Stimulated activated CD8-positive, alpha-beta memory T cell treated with anti-CD3 and anti-CD28 coated beads, Interleukin-4, amount 100 ng/mL, for 1 hour (primary cell): ENCODE measurements at places on chromosomes 6 and 20.
A peak's percentile ranks its signal among the peaks of the same experiment; 100 is the strongest.

DNA sequence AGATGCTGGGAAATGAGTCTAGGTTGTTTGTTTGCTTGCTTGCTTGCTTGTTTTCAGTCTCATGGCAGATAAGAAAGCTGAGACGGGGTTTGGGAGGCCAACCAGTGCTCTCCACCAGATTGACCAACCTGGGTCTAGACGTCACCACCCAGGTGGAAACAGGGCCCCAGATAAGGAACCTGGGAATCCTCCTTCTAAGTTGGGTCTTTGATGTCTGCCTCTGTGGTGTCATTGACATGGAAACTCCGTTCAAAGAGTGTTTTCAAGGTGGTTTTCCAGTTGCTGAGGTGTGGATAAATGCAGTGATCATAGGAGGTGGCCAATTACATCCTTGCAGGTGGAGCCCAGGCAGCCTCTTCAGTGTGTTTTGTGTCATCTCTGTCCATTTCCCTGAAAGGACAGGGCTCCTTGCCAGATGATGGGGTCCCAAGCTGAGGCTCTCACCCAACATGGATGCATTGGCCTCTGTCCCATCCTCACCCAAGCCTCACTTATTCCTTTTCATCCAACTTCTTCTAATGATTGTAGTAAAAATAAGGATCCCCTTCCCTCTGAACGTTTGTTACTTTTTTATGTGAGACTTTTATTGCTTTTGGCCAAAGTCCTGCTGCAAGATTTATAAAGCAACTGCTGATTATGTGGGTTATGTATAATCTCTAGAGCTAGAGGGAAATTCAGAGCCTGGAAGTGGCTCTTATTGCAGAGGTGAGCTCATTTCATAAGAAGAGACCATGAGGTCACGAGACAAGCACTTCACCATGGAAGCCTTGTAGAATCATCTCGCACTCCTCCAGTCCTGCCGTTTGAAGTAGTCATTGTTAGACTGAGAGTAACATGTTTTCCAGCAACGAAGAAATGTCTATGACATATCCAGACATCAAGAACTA lies 32.0 kb upstream of the SYNDIG1 start:
- DNase-seq, result no peak

DNA sequence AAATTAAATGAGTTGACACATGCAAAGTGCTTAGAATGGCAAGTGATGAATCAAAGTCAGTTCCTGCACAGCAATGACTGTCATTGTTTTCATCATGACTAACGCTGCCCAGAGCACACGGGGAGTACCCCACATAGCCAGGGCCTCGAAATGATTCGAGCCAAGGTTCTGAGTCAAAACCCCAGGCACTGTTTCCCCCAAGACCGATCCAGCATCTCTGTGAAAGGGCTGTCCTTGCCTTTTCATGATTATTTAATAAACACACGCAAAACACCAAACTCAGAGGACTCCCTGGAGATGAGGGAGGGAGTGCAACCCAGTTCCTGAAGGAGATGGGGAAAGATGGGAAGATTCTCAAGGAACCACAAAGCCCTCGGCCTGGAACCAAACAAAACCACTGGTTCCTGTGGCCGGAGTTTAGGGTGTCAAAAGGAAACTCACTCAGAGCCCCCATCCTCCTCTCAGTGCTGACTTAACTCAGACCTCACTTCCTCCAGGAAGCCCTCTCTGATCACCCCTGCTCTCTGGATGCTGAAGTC lies 3.8 kb downstream of the PREX1 start:
- DNase-seq, result no peak

DNA sequence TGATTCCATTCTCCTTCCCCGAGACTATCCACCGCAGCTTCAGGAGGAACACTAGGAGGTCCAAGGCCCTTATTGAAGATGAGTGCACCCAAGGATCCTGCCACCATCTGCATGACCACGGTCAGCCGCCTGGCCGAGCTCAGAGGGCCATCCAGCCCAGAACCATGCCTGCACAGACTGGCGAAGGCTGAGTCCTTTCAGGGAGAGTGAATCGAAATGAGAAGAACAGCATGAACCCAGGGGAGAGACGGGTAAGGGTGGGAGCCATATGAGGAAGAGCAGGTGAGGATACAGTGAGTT lies 26.3 kb downstream of the SERPINB6 start:
- no peak for DNase-seq

DNA sequence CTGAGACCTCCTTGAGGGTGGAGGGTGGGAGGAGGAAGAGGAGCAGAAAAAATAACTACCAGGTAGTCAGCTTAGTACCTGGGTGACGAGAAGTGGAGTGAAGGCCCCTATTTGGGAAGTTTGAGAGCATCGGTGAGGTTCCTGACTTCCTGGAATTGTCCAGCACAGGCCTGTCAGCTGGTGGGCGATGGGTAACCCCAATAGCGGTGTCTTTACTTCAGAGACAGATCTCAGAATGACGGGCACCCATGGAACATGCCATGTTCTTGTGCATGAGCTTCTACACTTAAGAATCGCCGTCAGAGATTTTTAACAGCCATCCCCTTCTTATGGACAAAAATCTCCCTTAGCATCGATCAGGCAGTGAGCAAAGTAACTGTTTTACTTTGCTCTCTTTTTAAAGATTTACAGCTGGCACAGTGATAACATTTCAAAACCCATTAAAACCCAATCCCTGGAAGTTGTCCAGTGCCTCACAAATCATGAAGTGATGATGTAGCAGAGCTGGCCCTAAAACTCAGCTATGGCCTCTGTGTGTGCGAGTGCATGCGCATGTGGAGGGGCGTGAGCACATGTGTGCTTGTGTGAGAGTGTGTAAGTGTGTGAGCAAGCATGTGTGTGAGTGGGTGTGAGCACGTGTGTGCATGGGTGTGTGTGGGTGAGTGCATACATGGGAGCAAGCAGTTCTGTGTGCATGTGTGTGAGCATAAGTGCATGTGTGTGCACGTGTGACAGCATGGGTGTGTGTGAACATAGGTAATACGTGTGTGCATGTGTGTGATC lies 85.2 kb downstream of the DLL1 start:
- no peak for DNase-seq

GRCh38 chr20:58571356-58571692 lies 56.1 kb upstream of the APCDD1L start:
- DNase-seq, result no peak

DNA sequence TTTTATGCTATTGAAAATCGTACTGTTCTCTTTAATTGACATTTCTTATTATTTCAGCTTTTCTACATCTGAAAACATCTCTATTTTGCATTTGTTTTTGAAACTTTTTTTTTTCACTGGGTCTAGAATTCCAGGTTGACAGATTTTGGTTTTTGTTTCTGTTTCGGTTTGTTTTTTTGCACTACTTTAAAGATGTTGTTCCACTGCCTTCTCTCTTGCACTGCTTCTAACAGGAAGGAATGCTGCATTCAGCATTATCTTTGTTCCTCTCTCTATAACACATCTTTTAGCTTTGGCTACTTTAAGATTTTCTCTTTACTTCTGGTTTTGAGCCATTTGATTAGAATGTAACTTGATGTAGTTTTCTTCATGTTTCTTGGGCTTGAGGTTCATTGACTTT lies 20.1 kb upstream of the SLC17A1 start:
- DNase-seq, result no peak

- no peak for DNase-seq
Measured at GRCh38 chr6:31568537-31568961, 3.5 kb upstream of the LTA start.

DNA sequence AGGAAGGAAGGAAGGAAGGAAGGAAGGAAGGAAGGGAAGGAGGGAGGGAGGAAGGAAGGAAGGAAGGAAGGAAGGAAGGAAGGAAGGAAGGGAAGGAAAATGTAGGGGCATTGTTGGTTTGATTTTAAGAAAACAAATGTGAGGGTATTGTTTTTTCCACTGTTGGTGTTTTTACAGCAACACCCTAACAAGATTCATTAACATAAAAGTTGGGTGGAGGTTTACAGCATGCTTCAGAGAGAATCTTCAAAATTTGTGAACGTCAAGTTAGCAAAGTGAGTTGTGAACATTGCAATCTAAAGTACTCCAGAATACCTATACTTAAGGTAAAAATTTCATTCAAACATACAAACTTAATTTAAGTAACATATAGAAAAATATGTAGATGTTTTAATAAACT lies 200.2 kb upstream of the ID4 start:
- no peak for DNase-seq

DNA sequence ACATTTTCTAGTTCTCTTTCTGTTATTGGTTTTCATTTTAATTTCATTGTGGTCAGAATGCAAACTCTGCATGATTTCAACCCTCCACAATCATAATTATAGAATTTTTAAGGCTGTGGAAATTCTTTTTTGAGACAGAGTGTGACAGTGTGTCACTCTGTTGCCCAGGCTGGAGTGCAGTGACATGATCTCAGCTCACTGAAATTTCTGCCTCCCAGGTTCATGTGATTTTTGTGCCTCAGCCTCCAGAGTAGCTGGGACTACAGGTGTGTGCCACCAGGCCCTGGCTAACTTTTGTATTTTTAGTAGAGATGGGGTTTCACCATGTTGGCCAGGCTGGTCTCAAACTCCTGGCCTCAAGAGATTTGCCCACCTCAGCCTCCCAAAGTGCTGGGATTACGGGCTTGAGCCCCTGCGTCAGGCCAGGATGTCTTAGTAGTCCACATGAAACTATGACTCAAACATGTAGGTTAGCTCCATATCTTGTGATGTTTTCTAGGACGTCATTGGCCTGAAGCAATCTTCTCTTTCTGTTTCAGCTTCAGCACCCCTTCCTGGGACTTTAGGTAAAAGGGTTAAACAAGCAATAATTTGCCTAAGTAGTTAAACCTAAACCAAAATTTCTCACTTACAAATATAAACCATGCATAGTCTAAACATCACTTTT lies 47.4 kb upstream of the SAMD3 start:
- DNase-seq, result no peak

- DNase-seq, result no peak
Measured at GRCh38 chr20:50273601-50274491, 83.2 kb downstream of the CEBPB start.

- DNase-seq, result no peak
Measured at GRCh38 chr6:170415318-170415717, 108.8 kb downstream of the FAM120B start.

DNA sequence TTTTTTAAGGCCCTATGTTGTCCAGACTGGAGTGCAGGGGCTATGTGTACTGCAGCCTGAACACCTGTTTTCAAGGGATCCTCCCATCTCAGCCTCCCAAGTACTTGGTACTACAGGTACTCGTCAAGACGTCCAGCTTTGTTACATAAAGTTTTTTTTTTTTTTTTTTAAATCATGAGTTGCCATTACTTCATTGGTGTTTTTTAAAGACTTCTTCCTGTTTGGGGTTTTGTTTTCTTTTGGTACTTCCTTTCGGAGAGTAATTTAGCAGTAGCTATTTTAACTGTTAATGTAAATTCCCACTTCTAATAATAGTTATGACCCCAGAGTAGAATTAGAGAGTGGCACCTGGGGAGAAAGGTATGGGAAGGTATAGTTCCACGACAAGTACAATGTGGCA lies 10.5 kb downstream of the ZNFX1 start:
- no peak for DNase-seq

GRCh38 chr6:143804835-143805239 lies 38.3 kb upstream of the LTV1 start:
- DNase-seq, result no peak

DNA sequence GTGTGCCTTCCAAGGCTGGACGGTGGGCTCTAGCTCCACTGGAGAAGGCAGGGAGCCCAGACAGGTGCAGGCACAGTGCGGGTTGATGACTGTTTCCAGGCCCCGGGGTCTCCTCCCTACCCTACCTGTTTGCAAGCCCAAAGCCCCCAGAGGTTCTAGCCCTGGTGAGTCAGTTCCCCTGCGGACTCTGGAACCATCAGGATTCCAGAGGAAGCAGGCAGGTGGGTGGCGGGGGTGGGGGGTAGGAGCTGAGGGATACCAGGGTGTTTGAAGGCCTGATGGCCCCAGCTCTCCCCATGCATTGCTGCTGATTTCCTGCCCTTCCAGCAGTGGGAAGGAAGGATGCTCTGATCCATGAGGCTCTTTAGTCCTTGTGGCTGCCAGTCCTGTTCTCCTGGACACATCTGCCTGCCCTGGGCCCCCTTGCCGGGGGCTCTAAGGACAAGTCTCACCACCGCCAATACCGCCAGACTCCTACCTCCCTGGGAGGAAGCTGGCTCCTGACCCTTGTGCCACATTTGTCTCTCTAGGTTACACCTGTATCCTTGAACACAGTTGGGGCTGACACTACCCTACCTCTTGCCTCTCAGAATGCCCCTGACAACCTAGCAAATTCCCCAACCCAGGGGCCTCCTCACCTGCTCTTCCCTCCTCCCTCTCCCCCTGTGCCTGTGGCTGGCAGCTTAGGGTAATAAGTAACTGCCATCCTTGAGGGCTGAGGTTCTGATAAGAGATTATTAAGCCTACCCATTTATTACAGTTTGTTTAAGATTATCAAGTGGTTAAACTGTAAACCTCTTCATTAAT lies 21.7 kb downstream of the KCNK5 start:
- DNase-seq, result no peak

GRCh38 chr20:24821391-24821790 lies 127.7 kb upstream of the CST7 start:
- DNase-seq, result no peak

- DNase-seq, result no peak
Measured at GRCh38 chr20:5848711-5849505, 98.7 kb downstream of the SHLD1 start.

- DNase-seq, result no peak
Measured at GRCh38 chr20:23874747-23875146, 4.8 kb downstream of the CST5 start.

- DNase-seq, result no peak
Measured at GRCh38 chr6:166786704-166787293, 159.7 kb upstream of the RPS6KA2 start.

GRCh38 chr6:2738373-2738979 lies 12.2 kb downstream of the MYLK4 start:
- peak; percentile 20 for DNase-seq
